ENCODE measurements at places on chromosomes 4 and X. TPM values are rescaled to one million over a fixed set of nuclear protein-coding genes. Genes with fewer than 3 reads are reported as not detected.
A peak's percentile ranks its signal among the peaks of the same experiment; 100 is the strongest.

DNA sequence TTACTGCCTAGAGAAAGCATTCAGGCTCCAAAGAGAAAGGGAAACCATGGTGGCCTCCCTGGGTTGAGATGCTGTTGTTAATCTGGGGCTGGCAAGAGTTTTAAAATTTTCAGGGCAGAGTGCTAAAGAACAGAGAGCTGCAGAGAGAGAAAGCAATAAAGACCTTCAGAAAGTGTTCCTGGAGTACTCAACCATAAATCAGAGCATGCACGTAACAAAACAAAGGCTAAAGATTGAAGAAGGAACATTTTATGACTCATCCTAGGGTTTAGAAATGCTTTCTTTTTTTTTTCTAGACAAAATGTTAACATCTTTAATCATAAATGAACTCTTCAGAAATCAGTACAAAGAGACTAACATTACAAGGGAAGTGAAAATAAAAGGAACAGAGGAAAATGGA is 562.3 kb upstream of the NDST4 start:
- no peak for DNase-seq

The UGT2B17 gene
- not detected for total RNA-seq

The ASB9 gene
- not detected for total RNA-seq

GRCh38 chr4:84958434-84958833 is 8.1 kb downstream of the WDFY3 start:
- DNase-seq, result no peak

GRCh38 chrX:71652405-71652804 is 14.9 kb upstream of the LOC101059915 start:
- DNase-seq, result peak; percentile 33

The AFF2 gene
- total RNA-seq, result 34.3 TPM

The RAI2 gene
- total RNA-seq, result 10.9 TPM

DNA sequence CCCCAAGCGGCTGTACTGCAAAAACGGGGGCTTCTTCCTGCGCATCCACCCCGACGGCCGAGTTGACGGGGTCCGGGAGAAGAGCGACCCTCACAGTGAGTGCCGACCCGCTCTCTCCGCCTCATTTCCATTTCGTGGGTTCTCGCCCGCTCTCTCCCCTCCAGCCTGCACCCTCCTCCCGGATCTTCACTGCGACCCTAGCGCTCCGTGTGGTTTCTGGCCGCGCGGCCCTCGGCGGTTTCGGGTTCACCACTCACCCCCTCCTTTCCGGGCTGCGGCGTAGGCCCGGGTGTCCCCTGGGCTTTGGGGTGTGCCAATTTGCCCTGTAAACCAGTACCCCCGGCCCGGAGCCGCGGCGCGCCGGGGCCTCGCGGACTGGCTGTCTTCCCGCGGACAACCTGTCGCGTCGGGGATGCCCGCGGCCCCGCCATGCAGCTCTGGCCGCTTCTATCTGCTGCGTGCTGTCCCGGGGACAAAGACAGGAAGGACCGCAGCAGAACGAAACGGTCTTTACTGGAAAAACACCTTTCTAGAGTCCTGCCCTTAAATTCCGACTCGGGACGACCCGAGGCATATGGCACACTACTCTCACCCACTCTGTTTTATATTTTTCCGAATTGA is 737 bp downstream of the FGF2 start:
- no peak for DNase-seq

The ARSJ gene
- total RNA-seq, result 3.6 TPM

DNA sequence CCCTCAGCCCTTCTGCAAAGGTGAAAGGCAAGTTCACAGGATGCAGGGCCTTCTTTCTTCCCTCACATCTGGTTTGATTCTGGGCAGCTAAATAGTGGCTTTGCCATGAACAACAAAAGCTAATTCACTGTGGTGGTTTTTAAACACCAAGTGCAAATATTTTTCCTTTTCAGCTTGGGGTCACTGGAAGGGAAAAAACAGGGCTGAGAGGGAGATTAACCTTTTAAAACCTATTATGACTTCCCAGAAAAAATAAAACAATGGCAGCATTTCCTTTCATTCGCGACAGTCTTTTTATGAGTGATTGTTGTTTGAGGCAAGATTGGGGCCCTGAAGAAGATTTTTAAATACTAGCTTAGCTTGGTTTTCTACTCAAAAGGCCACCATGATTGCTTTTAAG is 103.7 kb upstream of the SCML1 start:
- no peak for DNase-seq

DNA sequence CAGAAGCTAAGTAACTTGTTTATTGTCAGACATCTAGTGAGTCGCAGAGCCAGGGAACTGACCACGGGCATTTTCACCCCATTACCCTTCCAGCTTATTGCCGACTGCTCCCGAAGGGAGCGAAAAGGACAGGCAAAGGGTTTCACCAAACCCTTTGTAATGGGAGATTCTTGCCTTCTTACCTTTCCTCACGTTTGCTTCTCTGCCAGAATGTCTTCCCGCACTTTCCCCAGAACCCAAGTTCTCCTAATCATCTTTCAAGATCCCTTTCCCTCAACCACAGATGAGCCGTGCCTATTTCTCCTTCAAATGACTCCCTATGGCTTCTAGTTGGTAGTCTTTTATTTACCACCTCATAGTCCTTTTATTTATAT is 520 bp upstream of the SRP72 start:
- DNase-seq, result no peak
